Activated CD4-positive, alpha-beta T cell treated with anti-CD3 and anti-CD28 coated beads, Interleukin-2, amount 50 U/mL, for 24 hours (primary cell): ENCODE measurements at places on chromosomes 11 and 22.

- no peak for DNase-seq
Measured at GRCh38 chr11:70581991-70582885, 183.9 kb downstream of the CTTN start.

- DNase-seq = no peak
Measured at GRCh38 chr22:29331658-29332300, 16.3 kb upstream of the RASL10A start.

DNA sequence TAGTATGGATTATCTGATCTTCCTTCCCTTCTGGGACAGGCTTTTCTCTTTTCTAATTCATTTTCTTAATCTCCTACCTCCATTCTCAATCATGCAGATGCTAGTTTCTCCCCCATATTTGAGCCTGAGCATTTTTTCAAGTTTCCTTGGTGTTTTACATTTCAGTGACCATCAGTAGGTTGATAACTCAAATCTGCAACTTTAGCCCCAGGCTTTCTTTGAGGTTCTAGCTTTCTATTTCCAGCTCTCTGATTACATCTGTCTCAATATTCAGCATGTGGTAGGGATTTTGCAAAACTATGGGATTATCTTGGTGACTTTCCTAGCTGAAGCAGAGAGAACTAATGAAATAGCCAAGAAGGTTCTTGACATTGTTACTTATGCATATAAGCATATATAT lies 67.8 kb downstream of the ARHGEF12 start:
- no peak for DNase-seq

- no peak for DNase-seq
Measured at GRCh38 chr22:22932512-22932941, 44.9 kb downstream of the IGLL5 start.

- DNase-seq = no peak
Measured at GRCh38 chr22:31097941-31098631, 9.3 kb downstream of the SELENOM start.
